ENCODE measurements at places on chromosomes 5 and 9.

DNA sequence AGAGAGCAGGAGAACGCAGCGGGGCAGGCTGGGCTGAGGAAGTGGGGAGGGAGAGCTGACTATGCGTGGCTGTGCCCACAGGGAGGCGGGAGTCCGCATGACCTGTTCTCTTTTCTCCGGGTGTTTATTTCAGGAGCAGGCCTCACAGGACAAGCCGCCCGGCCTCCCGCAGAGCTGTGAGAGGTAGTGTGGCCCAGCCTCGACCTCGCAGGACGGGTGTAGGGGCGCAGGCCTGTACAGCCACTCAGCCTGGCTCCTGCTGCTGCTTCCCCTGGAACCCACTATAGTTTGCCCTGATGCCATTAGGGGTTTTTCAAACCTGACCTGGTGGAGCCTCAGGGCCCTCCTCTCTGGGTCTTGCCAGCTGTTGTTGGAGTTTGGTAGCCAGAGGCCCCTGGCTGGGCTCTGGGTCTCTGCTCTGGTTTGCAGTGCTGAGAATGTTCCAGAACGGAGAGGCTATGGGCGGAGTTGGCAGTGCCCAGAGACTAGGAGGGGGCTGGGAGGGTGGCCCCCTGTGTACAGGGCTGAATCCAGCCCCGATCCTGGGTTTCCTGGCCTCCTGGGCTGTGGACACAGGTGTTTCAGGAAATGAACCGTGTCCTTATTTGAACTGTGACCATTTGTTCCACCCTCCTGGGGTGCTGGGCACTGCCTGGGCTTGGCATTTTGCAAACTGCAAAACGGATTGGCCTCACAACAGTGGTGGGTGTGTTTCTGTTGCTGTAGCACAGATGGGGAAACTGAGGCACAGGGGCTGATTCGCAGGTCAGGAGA is 78.8 kb downstream of the WNK2 start:
- no peak for DNase-seq

GRCh38 chr5:54491326-54491725 is 26.2 kb upstream of the SNX18 start:
- no peak for DNase-seq

GRCh38 chr5:73387601-73388305 is 60.8 kb downstream of the FOXD1 start:
- no peak for DNase-seq

- DNase-seq = no peak
Measured at GRCh38 chr9:132154863-132155567, 6.8 kb upstream of the NTNG2 start.

- no peak for DNase-seq
Measured at GRCh38 chr5:155678371-155678770, 648.6 kb upstream of the SGCD start.

DNA sequence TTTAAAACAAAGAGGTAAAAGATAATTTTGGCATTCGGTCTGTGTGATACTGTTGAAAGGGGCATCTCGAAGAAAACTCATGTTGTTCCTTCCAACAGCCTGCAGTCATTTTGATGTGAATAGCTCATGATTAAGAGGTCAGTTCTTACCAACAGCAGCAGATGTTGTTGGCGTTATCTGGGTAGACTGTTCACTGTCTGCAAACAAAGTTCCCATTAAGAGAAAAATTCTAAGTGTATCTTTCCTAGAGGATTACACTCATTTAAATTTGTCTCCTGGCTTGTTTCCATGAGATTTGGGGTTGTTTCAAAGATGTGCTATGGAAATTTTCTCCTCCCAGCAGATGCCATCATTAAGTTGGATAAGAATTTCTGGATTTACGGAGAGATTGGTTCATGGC is 138.2 kb upstream of the RORB start:
- no peak for DNase-seq

GRCh38 chr5:33936381-33937016 is at the start of gene RXFP3:
RXFP3 (plus strand) TSS chr5:33936386; CDS start chr5:33936741, 355 bp downstream.
- no peak for DNase-seq

DNA sequence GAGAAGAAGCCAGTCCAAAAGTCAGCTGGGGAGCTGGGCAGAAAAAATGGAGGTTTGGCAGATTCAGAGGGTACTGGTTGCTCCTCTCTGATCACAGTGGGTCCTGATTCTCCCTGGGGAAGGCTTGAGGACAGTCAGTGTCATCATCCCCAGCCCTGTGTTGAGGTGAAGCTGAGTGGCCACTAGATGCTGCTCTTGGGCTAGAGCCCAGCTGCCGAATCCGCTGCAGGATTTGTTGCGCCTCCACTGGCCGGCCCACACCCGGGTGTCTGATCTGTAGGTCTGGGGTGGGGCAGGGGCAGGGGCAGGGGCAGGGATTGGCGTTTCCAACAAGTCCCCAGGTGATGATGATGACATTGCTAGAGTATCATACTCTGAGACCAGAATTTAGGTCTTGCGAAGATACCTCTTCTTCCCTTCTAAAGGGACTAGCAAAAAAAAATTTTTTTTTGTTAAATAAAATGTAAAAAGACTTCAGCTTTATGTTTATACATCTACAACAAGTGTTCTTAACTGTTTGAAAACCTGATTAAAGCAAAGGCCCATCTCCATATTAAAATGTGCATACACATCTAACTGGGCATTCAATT is 106.8 kb downstream of the PDE6A start:
- peak; percentile 74 for DNase-seq
